MG63 (cell line): ENCODE measurements at places on chromosomes 4 and X.
A peak's percentile ranks its signal among the peaks of the same experiment; 100 is the strongest.

GRCh38 chrX:38987198-38987651 lies 186.0 kb downstream of the MID1IP1 start:
- DNase-seq = no peak

GRCh38 chr4:27692158-27692557 lies 831.5 kb downstream of the STIM2 start:
- DNase-seq = peak; percentile 1

- DNase-seq = no peak
Measured at GRCh38 chrX:34562006-34562405, 95.1 kb downstream of the TMEM47 start.

- DNase-seq = peak; percentile 91
Measured at GRCh38 chr4:10096201-10096977, 20.2 kb downstream of the WDR1 start.

DNA sequence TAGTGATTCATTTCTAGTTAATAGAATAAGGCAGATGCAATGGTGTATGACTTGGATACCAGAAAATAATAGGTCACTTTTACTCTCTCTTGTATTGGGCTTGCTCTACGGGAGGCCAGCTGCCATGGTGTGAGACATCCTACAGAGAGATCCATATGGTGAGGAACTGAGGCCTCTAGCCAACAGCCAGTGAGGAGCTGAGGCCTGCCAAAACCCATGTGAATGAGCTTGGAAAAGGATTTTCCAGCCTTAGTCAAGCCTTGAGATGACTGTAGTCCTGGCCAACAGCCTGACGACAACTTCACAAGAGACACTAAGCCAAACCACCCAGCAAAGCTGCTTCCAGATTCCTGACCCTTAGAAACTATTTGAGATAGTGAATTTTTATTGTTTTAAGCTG lies 1300.2 kb downstream of the RAPGEF2 start:
- peak; percentile 88 for DNase-seq

DNA sequence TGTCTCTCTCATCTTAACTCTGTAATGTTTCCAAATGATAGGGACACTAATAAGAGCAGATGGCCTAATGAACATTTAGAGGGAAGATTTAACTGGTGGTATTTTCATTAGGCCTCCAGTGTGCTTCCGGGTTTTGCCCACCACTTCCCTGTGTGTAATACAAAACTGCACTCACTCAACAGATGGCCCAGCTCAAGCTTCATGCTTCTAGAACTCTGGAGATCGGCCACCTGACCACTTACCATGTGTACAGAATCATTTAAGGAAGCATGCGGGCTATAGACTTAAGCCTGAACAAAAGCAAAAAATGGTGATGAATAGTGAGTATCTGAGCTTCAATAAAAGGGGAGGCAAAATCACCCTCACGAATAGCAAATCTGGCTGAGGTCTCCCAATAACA lies 89.3 kb downstream of the SH2D1A start:
- no peak for DNase-seq

DNA sequence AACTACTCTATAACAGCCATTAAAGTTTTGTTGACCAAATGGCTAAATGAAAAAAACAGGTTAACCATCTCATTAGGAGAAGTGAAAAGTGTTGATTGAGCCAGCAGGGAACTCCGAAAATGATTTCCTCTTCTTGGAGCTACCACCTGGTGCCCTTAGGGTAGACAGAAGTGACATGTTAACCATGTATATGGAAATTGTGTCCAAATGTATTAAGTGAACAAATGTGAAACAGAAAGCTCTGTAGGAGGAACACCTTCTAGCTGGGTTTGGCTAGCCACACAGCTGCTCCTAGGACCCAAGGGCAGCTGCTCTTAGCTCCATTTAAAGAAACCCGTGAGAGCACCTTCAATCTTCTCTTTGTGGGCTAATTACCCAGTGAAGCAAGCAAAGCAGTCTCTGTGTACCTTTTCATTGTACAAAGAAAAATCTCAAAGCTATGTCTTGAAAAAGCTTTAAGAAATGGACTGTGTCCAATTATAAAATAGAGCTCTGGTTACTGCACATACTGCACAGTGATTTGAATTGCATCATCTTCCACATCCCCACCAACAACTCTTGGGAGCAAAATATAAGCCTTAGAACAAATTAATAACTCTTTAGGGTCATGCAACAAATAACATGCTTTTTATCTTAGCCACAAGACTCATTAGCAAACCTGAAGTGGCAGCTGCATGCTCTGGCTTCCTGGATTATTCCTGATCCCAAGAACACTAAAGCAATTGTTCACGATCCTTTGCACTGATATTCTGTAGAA lies 59.2 kb upstream of the PARM1 start:
- DNase-seq = no peak

DNA sequence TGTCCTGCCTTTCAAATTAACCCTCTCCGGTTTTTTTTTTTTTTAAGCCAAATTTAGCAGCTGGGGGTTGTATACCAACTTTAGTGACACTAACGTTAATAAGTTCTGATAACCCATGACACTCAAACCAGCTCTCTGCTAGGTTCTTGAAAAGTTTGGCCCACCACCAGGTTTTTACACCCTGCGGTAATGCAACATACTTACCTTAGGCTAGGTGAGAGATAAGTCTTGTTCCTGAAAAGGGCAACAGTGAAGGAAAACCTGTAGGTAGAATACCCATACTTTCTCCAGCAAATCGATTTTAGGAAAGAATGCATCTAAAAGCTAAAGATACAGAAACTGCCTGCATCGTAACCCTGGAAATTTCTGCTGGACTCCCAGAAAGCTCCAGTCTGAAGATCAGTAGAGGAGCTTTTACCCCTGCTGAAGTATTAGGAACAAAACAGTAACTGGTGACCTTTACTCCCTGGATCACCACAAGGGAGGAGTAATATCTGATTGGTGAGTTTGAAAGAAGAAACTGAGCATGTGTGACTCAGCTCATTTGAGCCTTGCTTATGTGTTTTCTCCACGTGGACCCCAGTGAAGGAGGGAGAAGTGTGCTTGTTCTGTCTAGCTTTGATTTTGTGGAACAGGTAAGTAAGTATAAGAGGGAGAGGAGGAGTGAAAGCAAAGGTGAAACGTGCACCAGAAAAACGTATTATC lies 34.4 kb upstream of the COX18 start:
- DNase-seq = no peak

- peak; percentile 79 for DNase-seq
Measured at GRCh38 chrX:17828171-17828570, 32.9 kb downstream of the RAI2 start.

GRCh38 chr4:152785639-152786615 lies 6.2 kb downstream of the ARFIP1 start:
- no peak for DNase-seq

- no peak for DNase-seq
Measured at GRCh38 chrX:41350976-41351569, 17.1 kb downstream of the DDX3X start.

- no peak for DNase-seq
Measured at GRCh38 chrX:12080265-12080664, 58.0 kb upstream of the FRMPD4 start.

DNA sequence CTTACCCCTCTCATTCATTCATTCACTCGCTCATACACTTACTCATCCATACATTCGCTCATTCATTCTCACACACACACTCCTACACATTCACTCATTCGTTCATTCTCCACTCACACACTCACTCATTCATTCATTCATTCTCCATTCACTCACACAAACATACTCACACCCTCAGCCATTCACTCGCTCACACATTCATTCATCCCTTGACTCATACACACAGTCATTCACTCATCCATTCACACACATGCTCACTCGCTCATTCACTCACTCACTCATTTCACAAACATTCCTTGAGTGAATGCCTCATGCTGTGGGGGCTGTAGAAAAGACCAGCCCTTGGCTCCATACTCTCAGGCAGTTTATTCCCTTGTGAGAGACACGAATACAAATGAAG lies 151.1 kb upstream of the MAMLD1 start:
- peak; percentile 9 for DNase-seq

DNA sequence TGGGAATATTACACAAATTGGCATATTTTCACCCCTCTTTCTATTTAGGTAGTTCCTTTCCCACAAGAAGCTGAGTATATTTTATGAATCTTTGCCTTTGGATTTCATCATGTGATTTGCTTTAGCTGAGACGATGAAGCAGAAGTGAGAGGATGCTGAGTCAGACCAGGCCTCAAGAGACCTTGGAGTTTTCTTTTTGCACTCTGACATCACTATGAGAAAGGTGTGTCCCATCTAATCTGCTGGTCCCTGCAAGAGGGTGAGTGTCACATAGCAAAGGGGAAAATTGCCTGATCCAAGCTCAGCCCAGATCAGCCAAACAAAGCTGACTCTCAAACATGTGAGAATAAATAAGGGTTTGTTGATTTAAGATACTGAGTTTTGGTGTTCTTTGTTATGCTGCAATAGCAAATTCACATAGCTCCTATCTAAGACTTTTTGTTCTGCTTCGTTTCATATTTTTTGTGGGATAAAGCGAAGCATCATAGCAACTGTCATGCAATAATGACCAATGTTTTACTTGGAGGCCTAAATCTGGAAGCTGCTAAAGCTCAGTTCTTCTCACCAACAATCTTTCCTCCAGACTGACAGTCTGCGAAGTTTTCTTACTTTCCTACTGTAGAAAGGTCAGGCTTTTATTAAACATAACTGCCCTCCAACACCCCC lies 176.9 kb downstream of the PDHA2 start:
- no peak for DNase-seq

DNA sequence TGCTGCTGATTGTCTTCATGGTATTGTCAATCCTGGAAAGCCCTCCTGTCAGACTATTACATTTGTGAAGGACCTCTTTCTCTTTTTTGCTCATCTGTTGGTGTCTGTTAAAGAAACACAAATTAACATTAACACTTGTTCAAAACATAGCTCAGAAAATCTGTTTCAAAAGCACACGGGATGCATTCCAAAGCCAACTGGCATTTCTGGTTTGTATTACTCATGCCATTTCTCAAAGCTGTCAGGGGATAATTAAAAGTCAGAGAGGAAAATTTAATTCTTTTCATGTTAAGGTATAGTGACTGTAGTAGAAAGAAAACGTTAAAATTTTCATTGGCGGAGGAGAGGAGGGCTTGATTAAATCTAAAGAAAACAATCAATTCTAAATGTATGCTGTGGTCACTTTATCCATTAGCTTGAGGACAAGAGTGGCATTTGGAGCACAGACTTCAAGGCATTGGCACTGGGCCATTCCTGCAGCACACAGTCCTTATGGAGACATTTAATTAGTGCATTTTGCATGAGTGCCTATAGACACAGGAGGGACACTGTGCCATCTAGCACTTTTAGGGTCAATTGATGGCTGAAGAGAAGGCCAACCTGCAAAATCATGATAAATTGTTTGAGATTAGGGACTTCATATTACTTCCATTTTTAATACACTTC lies 21.2 kb upstream of the GLRA2 start:
- DNase-seq = no peak

DNA sequence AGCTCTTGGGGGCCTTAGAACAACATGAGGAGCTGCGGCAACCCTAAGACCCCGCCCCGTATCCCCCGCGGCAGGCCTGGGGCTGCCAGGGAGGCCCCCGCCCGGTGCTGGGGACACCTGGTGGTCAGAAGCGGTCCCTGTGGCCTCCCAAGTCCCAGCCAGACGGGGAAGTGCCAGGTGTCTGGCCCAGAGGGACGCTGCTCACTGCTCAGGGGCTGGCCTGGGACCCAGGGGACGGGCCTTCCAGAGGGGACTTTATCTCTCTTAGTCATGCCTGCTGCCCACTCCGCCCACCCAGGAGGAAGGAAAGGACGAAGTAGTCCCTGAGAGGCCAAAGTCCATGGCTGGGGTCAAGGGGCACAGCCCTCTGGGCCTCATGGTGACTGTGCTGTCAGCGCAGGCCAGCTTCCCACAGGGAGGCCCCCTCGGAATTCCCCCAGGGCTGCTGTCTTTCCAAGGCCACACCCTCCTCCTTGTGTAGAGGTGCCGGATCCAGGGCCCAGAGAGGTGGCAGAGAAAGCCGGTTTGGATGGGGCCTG lies 31.0 kb upstream of the HTRA3 start:
- DNase-seq = no peak

GRCh38 chrX:1582686-1583437 lies 8.5 kb upstream of the AKAP17A start:
- peak; percentile 79 for DNase-seq

GRCh38 chrX:38220415-38221390 lies at the start of gene SRPX:
Gene SRPX (minus strand): TSS chrX:38220871. CDS start chrX:38220792, 79 bp downstream.
- peak; percentile 34 for DNase-seq

GRCh38 chr4:11271263-11271662 lies 157.4 kb downstream of the HS3ST1 start:
- DNase-seq = peak; percentile 6

DNA sequence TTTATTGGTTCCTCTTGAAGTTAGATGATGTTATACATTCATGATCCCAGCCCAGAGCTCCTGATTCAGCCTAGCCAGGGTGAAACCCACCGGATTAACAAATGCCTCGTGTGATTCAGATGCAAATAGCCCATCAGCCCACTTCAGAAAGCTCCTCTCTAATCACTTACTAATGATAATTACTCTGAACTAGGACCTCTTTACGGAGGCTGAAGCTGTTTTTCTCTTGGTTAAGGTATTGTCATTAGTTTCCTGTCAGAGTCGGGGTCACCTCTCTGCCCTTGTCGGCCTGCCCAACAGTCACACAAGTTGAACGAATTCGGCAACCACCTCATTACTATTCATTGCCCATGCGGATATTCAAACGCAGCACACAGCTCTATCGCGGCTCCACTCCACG lies 36.6 kb downstream of the ZFP42 start:
- DNase-seq = no peak

DNA sequence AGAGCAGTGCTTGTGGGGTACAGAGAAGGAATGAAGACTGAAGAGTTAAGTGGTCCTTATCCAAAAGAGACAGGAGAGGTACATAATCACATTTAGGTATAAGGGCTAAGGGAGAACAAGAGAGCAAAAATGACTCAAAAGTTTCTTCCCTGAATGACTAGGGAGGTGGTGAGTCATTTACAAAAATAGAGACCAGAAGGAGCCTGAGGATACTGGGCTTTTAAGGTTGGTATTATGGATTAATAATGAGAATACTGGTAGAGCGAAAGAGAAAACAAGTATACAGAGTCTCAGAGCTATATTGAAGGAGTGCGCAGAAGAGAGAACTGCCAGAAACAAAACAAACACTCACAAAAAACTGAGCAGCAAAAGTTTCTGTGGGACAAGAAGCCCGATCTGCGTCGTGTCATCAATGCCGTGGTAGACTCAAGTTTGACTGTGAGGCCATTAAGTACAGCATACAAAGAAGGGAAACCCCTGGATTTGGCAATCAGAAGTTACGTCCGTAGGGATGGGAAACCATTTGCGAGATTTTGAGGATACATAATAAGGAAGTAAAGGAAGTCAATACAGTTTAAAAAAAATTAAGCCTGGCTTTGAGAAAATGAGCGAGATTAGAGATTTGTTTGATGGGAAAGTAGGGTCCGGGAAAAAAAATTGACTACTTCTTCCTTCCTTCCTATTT lies 129.1 kb upstream of the STIM2 start:
- no peak for DNase-seq

DNA sequence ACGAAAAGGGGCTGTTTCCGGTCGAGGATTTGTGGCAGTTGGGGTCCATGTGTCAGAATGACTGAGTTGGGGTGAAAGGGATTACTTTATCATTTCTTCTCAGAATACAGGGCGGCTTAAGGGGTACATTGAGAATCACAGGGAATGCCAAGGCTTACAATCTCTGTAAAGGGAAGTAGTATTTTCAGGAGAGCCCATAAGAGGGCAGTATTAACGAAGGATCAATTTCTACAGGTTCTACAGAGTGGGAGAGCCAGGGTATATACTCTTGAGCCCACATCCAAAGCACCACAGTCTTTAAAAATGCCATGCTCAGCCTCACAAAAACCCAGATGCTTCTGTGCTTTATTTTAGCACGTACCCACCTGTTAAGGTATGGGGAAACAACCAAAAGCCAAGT lies 67.7 kb upstream of the ZXDA start:
- DNase-seq = no peak

GRCh38 chr4:69776696-69777095 lies 16.3 kb upstream of the SULT1B1 start:
- no peak for DNase-seq
